ENCODE measurements at places on chromosomes 12 and 14.

DNA sequence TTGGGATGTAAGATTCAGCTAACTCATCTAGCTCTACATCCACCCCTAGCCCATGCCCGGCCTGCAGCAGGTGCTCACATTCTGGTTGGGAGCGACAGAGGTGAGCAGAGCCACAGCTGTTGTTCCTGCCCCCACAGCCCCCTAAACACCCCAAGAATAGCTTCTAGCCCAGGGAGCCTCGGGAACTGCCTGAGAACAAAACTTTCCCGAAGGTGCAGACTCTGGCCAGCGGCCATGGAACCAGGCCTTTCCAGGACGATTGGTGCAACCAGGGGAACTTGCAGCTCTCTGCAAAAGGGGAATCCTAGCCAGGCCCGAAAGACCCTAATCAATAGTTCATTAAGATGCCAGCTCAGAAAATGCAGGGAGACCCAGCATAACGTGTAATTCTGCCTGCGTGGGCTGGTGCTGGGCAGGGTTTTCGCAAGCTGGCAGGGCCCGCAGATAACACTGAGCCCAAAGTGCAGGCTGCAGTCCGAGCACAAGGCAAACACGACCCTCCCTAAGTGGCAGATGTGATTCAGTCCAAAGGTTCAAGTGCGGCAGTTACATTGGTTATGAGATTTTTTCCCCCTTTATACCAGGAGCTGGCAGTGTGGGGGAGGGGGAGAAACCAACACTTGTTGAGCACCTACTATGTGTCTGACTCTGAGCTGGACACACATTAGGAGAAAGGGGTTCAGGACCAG lies 122.5 kb upstream of the MAP1LC3B2 start:
- no peak for DNase-seq

DNA sequence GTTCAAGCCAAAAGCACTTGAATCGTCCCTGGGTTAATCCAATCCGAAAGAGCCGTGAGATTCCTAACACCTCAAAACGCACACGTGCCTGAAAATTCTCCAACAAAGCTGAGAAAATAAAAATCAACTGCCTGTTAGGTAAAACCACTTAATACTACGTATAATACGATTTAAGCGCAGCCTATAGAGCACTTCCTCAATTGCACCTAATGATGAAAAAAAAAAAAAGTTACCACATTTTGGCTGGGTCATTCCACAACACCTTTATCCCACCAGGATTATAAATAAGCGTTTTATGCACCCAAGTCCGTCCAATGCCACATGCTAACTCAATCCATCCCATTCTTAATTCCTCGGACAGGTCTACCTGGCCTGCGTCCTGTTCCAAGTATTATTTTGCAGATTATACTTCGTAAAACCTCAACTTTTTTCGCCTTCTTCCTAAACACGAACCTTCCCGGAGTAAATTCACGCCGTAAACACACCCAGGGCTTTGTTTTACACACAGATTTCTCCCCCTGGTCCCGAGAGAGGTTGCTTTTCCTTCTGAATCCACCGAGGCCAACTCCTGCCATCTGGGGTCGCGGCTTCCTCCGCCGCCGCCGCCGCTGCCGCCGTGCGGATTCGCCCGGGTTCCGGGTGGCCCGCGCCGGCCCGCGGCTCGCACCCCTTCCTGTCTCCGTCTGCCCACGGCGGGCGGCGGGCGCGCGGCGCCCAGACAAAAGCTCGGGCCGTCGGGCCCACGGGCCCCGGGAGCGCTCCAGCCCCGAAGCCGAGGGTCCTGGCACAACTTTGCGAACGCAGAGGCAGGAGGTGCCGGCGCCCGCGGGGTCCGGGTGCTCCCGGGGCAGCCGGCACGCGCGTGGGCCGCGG lies 66.2 kb downstream of the RNF34 start:
- DNase-seq: no peak

DNA sequence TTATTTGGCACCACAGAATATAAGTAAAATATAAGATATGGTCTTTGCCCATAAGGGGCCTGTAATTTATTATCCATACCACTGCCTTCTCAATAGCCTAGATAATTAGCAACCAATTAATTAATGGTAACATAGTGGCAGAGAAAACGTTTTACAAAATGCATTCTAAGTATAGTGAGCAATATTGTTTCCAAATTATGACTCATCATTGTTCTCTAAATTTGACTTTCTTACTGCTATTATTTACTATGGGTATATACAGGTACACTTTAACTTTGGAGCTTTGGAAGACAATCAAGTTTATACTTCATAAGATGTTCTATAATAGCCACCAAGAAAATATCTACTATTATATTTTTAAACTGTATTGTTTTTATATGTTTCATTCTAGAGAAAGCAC lies 26.7 kb downstream of the DCP1B start:
- DNase-seq: no peak

- peak; percentile 36 for DNase-seq
Observed at GRCh38 chr14:103808403-103809001, 38.9 kb downstream of the PPP1R13B start.

DNA sequence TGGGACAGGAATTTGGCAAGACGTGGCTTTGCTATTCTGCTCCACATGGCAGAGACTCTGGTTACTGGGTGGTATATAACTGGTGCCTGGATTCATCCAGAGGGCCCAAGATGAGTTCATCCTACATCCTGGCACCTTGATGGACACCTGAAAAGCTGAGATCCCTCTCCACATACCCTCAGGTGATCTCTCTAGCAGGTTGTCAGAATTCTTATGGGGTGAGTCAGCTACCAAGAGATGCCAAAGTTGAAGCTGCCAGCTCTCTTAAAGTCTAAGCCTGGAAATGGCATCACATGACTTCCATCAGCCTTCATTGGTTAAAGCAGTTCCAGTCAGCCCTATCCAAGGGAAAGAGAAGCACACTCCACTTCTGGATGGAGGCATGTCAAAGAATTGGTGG lies 300.7 kb upstream of the SEL1L start:
- DNase-seq: no peak

DNA sequence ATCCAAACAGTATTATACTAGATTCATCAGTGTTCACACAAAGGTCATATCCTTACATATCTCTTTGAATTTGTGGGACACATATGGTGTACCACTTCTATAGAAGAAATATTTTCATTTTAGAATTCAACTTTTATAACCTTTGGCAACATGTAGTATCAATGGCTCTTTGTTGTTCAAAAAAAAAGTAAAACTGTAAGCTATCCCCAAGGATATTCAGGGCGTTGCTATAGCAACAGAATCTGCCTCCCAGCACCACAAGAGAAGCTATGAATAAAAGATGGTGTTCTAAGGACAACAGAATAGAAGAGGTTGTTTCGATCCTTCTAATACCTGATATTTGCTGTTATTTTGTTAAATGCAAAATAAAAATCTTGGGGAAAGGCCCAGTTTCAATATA lies 139.3 kb downstream of the BRMS1L start:
- DNase-seq: no peak

- no peak for DNase-seq
Observed at GRCh38 chr12:125161712-125162022, 96.4 kb downstream of the AACS start.

DNA sequence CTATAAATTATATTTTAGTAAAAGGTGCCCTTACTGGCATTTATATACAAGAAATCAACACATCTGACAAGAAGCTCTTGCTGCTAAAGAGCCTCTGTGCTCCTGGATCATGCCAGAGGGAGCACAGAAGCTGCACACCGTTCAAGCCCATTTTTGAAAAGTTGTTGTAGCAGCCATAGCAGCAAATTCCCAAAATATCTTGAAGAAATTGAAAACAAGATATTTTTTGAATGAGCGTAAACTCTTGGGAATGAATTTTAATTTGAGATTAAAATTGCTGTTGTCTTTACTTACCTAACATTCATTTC lies 540 bp upstream of the CLEC2D start:
- DNase-seq: no peak

DNA sequence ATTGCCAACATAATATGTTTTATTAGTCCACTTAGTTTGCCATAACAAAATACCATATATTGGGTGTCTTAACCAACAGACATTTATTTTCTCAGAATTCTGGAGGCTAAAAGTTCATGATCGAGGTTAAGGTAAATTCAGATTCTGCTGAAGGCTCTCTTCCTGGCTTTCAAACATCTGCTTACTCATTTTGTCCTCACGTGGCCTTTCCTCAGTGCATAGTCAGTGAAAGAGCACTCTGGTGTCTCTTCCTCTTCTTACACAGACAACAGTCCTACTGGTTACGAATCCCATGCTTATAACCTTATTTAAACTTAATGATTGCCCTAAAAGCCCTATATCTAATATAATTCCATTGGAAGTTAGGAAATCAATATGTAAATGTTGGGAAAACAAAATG lies 479.7 kb downstream of the FSCB start:
- DNase-seq: no peak

- no peak for DNase-seq
Observed at GRCh38 chr14:100294213-100294962, 11.9 kb downstream of the SLC25A29 start.

DNA sequence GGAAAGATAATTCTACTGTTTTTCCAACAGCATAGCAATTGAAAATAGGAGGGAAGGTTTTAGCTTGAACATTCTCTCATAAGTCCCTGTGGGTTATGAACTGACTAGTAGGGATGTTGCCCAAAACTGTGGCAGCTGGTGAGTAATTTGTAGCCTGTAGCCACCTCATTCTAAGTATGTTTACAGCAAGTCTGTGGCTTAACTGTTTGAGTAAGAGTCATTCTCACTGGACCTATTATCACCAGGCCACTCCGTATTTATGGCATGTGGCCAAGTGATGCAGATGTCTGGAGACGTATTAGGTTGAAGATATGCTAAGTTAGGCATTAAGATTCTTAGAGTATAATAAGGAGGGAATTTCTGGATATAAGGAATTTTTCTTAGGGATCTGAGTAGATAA lies 458.3 kb downstream of the ETNK1 start:
- no peak for DNase-seq

GRCh38 chr12:82874945-82875344 lies 188.2 kb downstream of the TMTC2 start:
- no peak for DNase-seq

- DNase-seq: no peak
Observed at GRCh38 chr12:11178250-11178649, 7.3 kb downstream of the SMIM10L1 start.

DNA sequence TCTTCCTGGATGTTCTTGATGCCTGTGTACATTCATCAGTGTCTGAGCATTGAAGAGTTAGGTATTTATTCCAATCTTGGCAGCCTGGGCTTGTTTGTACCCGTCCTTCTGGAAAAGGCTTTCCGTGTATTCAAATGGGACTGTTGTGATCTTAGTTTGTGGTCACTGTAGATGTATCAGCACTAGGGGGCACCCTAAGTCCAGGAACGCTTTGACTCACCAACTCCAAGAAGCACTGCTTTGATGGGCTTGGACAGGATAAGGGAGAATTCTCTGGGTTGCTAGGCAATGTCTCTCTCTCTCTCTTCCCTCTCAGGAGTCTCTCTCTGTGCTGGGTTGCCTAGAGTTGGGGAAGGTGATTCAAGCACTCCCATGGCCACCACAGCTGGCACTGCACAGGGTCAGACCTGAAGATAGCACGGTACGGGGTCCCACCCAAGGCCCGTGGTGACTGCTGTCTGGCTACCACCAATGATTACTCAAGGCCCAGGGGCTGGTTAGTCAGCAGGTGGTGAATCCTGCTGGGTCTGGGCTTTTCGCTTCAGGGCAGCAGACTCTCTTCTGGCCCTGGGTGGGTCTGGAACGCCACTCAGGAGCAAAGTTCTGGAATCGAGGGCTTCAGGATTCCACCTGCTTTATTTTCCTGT lies 211.1 kb upstream of the RGS6 start:
- DNase-seq: peak; percentile 14

- DNase-seq: no peak
Observed at GRCh38 chr12:16238661-16239060, 38.8 kb downstream of the SLC15A5 start.

GRCh38 chr14:39731912-39732311 lies 299.7 kb upstream of the FBXO33 start:
- DNase-seq: peak; percentile 5

GRCh38 chr14:88576222-88576621 lies 13.4 kb downstream of the ZC3H14 start:
- DNase-seq: no peak

DNA sequence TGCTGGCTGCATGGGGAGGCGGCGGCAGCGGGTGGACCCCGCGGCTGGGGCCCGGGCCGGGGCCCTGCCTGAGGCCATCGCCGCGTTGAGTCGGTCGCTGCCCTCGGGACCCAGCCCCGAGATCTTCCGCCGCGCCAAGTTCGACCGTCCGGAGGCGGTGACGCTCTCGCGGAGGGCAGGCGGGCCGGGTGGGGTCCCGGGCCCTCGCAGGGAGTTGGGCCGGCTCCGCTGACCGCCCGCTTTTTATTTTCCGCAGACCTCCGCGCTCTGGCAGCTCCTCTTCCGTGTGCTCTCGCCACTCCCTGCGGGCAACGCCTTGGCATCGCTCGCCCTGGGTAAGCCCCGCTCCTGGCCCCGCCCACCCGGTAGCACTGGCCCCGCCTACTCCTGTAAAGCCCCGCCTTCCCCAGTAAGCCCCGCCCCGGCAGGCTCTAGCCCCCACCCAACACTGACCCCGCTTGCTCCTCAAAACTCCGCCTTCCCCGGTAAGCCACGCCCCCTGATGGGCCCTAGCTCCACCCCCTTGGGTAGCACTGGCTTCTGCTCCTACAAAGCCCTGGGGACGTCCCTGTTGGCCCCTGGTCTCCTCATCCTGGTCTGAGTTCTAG lies 424 bp downstream of the TEDC1 start:
- DNase-seq: peak; percentile 69

All from stimulated activated CD4-positive, alpha-beta T cell treated with anti-CD3 and anti-CD28 coated beads, TNF-alpha, amount 100 ng/mL, for 24 hours (primary cell).